HEK293T (cell line): ENCODE measurements at places on chromosomes 7 and 10.

DNA sequence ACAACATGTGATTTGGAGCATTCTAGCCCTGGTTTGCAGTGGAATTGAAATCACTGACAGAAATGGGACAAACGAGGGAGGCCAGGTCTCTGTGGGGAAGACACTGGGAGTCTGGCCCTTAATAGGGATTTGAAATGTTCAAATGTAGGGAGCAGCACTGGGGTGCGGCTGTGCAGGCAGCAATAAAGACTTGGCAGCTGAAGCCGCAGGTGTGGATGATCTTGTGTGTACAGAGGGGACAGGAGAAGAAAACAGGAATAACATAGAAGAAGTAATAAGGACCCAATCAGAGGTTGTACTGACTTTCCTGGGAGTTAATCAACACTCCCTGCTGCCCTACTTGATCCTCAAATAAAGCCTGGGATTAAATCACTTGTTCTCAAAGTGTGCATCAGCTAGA, 127.6 kb upstream of the PTN start:
- DNase-seq: no peak

DNA sequence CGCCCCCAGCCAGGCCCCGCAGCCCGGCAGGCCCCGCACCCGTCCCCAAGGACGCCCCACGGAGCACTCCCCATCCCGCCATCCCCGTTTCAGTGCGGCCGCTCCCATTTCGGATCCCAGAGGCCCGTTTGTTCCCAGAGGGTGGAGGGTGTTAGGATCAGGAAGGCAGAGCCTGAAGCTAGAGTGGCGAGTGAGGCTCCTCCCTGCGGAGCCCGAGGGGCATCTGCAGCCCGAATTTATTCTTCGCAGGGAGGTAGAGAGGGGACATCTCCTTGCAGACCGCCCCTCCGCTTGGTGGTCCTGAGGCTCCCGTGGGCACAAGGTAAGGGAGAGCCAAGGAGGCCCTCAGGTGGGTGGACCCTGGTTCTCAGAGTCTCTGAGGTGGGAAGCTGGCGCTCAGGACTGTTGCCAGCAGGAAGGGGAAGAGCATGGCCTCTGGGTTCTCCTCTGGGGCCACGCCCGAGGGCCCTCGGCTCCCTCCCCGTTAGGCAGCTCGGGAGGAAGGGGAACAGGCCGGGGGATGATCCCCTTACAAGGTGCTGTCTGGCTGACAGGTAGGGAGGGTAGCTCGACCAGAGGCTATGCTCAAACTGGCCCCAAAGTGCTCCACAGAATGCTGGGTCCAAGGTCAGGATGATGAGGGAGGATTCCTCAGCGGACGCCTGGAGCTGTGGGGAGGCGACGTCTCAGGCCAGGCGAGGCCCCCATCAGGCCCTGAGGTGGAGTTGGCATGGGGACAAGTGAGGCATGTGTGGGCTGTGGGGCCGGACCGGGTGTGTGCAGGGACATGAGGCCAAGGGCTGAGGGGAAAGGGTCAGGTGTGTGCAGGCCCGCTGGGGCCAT, 17.4 kb downstream of the POLL start:
- no peak for DNase-seq

- DNase-seq: no peak
Observed at GRCh38 chr7:117155694-117156093, 167.2 kb downstream of the WNT2 start.

DNA sequence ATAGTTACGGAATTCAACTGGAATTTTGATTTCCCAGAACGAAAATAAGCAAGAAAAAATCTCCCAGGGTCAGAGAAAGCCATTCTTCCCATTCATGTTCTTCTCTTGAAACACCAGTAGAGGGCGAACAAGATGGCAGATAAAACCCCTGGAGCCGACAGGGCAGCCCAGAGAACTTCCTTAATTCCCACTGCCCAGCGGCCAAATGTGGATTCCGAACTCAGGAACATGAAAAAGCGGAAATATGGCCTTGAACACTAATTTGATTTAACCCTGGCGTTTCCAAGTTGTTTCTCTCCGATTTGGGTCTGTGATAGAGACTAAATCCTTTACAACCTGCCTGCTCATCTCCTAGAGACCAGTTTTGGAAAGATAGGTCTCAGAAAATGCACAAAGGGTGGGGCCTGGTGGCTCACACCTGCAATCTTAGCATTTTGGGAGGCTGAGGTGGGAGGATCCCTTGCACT, 100.7 kb upstream of the WAC start:
- DNase-seq: peak; percentile 68

DNA sequence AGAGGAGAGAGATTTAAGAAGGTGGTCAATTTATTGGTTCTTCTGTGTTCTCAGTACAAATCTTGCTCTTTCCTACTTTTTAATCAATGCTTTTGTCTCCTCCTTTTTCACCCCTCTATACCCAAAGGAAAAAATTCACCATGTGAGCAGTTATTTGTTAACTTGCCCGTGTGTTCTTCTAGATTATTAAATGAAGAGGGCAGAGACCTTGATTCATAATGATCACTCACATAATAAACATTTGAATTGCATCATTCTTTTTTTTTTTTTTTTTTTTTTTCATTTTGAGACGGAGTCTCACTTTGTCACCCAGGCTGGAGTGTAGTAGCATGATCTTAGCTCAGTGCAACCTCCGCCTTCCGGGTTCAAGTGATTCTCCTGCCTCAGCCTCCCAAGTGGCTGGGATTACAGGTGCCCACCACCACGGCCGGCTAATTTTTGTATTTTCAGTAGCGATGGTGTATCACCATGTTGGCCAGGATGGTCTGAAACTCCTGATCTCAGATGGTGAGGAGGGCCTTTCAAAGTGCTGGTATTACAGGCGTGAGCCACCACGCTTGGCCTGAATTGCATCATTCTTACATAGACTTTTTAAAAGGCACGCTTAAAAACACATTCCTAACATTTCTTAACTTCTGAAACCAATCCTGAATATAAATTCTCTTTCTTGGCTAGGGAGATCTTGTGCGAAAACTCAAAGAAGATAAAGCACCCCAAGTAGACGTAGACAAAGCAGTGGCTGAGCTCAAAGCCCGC, 3.6 kb downstream of the GARS1 start:
- no peak for DNase-seq

DNA sequence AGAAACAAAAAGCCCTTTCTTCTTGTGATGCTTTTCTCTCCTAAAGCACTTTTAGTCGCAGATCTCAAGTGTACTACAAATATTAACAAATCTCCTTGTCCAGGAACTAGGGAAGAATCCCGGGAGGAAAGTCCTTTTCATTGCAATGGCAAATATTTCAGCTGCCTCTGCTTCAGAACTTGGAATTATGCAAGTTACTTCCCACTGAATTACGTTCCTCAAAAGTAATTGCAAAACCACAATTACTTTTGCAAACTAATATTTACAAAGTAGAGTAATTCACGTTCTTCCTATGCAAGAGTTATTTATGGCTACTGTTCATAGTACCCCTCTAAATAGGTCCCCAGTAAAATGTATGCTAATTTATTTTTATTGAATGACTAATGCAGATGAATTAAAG, 14.5 kb downstream of the PRKCQ start:
- no peak for DNase-seq

- no peak for DNase-seq
Observed at GRCh38 chr10:6990891-6991290, 410.8 kb upstream of the PRKCQ start.

GRCh38 chr10:77289790-77290189, 347.8 kb downstream of the KCNMA1 start:
- DNase-seq: no peak

DNA sequence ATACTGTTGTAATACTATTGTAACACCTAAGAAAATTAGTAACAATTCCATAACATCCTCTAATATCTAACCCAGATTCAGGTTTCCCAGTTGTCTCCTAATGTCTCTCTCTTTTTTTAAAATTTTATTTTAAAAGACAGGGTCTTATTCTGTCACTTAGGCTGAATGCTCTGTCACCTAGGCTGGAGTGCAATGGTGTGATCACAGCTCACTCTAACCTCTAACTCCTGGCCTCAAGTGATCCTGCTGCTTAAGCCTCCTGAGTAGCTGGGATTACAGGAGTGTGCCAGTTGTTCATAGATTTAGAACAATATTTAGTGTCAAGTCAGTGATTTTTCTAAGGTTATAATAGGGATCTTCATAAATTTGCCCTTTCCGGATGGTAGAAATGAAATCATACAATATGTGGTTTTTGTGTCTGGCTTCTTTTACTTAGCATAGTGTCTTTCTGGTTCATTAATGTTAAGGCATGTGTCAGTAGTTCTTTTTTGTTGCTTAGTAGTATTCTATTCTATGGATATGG, 14.7 kb downstream of the RALA start:
- no peak for DNase-seq

DNA sequence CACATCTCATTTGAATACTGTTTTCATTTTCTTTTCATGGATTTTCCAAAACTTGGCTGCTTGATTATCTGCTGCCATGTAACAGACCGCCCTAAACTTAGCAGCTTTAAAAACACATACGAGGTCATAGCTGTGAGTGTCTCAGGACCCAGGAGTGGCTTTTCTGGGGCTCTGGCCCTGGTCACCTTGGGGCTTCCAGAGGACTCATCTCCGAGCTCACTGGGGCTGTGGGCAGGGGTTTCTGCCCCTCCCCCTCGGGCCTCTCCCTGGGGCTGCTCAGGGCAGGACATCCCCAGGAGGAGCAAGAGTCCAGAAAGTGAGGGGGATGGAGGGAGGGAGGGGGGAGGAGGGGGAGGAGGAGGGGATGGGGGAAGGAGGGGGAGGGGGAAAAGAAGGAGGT, 77.0 kb downstream of the NKX6-2 start:
- DNase-seq: no peak

DNA sequence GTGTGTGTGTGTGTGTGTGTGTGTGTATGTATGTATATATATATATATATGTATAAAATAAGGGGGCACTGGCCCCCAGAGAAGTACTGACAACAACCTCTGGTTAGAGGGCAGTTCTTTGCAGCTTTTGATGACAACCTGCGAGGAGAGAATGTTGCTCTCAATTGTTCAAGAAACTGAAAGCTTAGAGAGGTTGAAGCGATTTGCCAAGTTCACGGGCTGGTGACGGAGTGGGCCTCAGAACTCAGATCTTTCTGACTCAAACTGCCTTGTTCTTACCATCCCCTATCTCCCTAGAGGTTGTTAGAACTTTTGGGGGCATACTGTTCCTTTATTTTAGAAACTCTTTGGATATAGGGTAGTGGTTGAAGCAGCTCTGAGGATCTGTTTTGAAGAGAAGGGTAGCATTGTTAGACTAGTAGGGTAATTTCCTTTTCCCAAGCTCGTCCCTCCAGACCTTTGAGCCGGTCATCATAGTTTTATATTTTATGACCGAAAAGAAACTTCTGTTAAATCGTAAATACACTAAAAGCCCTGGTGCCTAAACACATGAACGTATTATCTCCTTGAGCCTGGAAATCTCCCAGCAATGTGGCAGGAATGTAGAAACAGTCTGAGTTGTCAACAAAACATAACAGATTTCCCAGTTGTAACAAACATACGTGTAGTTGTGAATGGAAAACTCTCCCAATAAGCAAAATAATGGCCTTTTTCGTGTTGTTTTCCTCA, 541.7 kb upstream of the GALNT17 start:
- no peak for DNase-seq

GRCh38 chr7:32266932-32267475, 196.8 kb upstream of the PDE1C start:
- DNase-seq: no peak

DNA sequence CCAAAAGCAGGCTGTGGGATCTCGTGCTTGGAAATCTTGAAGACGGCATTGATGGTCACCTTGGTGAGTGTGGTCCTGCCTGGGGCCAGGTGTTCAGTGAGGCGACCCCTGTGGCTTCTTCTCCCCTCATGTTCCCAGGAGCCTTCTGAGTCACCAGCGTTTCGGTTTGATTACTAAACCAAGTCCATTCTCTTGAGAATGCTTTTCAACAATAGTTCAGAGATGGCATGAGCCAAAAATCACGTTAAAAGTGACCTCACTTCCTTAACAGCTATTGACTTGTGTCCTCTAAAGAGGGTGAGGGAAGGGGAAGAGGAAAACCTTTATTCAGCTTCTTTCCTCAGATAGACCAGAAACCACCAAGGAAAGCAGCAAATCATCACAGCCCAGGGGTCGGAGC, 315.2 kb downstream of the GATA3 start:
- no peak for DNase-seq

DNA sequence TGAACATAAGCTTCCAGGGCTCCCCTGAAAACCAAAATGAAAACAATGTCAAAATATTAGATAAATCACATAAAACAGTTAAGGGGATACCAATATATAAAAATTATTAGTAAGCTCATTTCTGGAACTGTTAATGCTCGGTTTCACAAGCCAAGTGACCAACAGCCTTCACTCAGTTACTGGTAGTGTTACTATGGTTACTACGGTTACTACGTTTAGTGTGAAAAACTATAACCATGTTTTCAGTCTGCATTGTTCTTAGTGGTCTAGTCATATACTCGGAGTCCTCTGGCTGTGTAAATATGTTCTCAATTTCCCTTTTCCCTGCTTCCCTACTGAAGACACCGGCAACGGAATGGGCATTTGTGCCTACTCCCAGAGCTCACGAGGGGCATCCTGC, 34.8 kb downstream of the HBP1 start:
- DNase-seq: no peak

DNA sequence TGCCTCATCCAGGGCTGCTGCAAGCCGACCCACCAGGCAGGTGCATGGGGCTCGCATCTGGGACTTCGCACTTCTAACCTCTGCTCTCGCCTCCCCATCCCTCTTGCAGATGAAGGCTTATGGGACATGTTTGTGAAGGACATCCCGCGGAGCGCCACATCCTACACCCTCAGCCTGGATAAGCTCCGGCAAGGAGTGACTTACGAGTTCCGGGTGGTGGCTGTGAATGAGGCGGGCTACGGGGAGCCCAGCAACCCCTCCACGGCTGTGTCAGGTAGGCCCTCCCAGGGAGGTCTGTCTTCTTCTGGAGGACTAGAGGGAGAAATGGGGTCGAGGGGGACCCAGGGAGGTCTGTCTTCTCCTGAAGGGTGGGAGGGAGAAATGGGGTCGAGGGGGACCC, 448.9 kb upstream of the FOXK1 start:
- no peak for DNase-seq

GRCh38 chr10:75202321-75203045, 8.1 kb upstream of the VDAC2 start:
- DNase-seq: no peak

- DNase-seq: no peak
Observed at GRCh38 chr10:7610026-7610425, 56.7 kb downstream of the ITIH5 start.

GRCh38 chr7:20035279-20035875, 181.8 kb downstream of the MACC1 start:
- no peak for DNase-seq

DNA sequence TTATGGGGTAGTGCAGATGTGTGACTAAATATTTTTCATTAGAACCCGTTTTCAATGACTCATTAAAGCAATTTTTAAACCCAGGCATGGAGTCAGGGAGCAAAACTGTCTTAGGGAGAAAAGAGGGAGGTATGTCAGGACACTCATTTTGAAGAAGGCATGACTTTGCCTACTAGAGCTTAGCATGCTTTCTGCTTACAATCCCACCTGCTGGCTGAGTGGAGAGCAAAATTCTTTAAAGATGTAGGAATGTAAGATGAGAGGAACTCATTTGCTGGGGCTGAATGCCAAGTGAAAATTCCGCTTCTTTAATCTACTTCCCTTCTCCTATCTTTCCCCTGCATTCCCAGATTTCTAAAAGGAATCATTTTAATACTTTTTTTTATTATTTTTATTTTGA, 232.6 kb downstream of the GALNT17 start:
- no peak for DNase-seq
